ENCODE measurements at places on chromosomes 11 and 22.

DNA sequence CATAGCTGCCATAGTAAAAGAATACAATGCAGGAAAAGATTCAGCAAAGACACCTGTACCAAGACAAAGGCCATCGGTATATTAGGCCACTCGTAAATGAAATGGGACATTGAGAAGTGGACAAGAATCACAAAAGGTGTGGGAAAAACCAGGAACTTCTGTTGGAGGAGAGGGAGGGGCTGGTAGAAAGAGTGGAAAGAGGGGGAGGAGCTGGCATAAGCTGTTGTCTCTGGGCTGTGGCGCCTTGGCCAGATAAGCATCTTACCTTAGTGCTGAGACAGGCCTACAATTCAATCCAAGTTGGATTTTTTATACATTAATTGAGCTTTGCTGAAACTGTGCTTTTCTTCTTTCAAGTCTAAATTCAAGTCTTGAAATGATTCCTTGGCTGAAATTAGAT is 37.1 kb downstream of the ZNF202 start:
- no peak for DNase-seq

DNA sequence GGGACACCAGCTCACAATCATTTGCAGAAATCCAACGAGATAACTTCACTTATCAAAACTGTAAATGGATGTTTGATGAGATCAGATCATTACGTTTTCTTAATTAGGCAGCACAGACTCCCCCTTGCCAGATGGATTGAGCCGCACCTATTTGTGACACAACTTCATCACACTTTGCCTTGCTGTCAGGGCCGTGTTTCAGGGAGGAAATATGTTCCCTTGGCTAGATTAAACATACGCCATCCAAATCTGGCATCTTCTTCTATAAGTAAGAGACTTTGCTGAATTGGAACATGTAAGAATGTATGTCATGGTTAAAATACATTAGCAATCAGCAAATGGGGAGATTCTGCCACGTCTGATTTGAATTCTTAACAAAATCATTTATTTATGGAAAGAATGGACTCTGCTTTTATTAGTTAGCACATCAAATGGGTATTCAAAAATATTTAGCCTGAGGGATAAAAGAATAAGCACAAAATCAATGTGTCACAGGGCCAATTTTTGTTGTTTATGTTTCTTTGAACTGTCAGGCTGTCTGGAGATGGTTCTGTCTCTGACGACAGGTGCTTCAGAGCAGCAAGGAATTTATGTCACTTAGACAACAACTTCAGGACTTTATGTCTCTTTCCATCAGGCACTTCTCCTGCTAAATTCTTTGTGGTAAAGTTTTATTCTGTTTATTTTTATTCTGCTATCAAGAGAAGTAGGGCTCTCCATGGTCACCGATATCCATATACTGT is 326.1 kb upstream of the NCAM1 start:
- DNase-seq = no peak

DNA sequence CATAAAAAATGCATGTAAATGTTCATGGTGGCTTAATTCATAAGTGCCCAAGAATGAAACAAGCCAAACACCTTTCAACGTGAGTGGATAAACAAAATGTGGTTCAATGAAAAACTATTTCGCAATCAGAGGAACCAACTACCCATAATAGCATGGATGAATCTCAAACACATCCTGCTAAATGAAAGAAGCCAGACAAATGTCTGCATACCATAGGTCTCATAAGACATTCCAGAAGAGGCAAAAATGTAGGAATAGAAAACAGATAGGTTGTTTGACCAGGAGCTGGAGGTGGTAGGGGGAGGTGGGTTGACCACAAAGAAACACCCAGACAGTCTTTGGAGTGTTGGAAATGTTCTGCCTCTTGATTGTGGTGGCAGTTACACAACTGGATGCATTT is 13.2 kb upstream of the OSBPL5 start:
- no peak for DNase-seq

DNA sequence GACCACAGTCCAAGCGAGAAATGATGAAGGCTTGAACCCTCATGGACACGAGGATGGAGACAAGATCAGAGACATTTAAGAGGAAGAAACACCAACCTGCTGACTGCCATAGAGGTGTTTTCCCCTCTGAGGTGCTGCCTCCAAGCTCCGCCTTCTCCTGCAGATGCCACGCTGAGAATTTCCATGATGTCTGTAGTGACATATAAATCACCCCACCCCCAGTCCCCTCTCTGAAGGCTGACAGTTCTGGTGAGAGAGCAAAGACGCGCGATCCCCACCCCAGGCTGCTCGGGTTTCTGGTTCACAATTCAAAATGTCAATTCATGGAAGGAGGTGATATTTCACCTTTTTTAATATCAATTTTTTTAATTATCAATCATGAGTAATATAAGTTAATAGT is 28.2 kb downstream of the LRRC32 start:
- DNase-seq = peak; percentile 24

DNA sequence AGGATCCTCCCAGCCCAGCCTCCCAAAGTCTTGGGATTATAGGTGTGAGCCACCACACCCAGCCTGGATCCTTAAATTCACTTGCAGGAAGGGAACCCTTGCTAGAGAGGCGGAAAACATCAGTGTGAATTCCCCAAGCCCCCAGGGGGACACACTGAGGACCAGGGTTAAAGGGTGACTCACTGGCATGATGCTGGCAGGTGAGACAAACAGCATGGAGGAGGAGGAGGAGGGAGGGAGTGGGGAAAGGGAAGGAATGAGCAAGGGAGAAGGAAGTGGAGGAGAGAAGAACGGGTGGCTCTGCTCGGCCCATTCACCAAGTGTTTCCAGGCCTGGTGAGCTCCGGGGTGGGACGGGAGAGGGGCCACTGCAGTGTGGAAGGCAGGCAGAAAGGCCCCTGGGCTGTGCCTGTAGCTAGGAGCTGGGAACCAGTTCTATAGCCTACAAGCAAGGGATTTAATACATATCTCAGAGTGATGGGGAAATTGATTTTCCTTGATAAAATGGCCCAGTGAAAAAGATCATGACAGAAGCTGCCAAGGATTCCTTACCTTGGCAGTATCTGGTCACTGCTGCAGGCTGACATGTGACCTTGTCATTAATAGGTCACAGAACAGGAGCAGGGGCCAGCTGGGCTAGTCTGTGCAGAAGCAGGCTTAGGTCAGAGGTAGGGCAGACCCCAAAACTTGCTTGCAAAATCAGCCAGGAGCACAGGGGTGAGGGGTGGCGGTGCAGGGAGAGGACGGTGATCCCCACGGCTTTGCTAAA is 370.2 kb downstream of the SHANK2 start:
- DNase-seq = no peak

- no peak for DNase-seq
These were observed 11.9 kb upstream of the PPP6R3 start for GRCh38 chr11:68448604-68449011.

GRCh38 chr22:42770941-42771647 is 50.4 kb upstream of the A4GALT start:
- no peak for DNase-seq

DNA sequence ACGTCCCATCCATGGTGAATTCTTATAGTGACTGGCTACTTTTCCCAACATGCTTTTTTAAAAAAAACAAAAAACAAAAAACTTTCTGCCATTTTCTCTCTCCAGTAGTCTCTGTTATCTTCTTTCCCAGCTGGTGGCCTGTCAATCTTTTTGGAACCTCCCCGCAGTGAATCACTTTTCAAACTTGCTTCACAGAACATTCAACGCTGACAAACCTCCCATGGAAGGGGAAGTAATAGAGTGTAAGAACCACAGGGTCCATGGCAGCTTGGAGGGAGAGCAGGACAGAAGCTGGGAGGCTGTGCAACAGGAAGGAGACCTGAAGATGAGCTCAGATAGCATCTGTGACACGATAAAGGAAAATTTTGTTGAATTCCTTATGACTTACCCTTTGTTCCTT is 9.8 kb upstream of the CECR2 start:
- no peak for DNase-seq

DNA sequence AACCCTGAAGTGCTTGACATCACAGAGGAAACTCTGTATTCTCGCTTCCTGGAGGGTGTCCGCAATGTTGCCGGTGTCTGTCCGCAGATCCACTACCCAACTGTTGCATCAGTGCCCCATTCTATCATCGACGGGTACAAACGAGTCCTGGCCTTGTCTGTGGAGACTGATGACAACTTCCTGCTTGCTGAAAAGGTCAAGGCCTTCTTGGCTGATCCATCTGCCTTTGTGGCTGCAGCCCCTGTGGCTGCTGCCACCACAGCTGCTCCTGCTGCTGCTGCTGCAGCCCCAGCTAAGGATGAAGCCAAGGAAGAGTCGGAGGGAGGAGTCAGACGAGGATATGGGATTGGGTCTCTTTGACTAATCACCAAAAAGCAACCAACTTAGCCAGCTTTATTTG is 42.9 kb upstream of the DAGLA start:
- peak; percentile 50 for DNase-seq

DNA sequence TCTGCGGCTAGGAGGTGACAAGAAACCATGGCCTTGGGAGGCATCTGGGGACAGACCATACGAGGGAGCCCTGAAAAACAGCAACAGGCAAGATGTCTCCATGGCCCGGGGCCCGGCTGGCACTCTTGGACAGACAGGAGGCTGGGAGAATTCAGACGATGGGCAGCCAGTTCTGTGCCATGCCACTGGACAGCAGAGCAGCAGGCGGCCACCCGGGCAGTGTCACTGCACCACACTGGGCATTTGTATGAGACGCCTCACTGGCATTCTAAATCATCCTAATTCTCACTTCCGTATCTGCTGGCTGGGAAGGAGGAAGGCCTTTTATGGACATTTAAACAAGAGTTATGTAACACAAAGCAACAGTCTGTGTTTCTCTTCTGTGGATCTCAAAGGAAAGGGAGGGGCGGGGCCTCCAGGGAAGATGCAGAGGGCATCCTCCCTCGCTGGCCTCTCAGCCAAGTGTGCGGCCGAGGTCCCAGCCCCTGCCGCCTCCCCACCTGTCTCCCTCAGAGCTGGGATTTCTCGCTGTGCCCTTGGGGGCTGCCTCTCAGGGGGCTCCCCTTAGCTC is 350.3 kb downstream of the SHANK2 start:
- peak; percentile 31 for DNase-seq

- DNase-seq = no peak
These were observed 67.3 kb downstream of the HIPK3 start for GRCh38 chr11:33324302-33324985.

DNA sequence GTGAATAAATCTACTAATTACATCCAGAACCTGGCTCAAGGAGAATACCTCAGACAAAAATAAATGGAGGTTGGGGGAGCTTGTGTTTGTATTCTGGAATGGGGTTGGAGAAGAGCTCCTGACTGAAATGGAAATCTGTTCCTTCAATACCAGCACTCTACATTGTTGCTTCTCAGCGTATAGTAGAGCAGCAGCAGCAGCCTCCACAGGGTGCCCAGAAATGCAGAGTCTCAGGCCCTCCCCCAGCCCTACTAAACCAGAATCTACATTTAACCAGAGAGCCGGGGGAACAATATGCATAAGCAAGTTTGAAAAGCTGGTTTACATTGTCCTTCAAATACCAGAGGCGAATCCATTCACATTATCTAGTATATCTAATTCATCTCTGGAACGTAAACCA is 474.8 kb downstream of the NTM start:
- no peak for DNase-seq

Measured in NCI-H510A treated with DMSO at 0.1 percent for 48 hours (cell line).